Stimulated activated CD8-positive, alpha-beta memory T cell treated with anti-CD3 and anti-CD28 coated beads, Interleukin-15, amount 100 ng/mL, for 24 hours (primary cell): ENCODE measurements at places on chromosomes 1 and 21.

DNA sequence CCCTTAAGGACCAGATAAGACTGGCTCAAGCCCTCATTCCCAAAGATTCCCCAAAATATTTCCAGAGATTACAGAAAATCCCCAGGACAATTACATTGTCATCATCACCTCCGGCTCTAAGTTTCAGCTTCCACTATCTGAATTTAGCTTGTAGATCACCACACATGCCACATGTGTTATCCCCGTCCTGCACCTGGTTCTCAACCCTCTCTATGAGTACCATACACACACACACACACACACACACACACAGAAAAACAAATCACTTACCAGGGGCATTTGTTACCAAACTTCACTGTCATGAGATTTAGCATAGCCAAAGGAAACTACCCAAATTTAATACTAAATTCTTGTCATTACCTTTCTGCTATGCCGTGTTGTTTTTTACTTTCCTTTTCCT is 15.4 kb upstream of the TSPAN1 start:
- no peak for DNase-seq

- no peak for DNase-seq
These were observed 2.1 kb downstream of the KHDC4 start for GRCh38 chr1:155932081-155932480.

DNA sequence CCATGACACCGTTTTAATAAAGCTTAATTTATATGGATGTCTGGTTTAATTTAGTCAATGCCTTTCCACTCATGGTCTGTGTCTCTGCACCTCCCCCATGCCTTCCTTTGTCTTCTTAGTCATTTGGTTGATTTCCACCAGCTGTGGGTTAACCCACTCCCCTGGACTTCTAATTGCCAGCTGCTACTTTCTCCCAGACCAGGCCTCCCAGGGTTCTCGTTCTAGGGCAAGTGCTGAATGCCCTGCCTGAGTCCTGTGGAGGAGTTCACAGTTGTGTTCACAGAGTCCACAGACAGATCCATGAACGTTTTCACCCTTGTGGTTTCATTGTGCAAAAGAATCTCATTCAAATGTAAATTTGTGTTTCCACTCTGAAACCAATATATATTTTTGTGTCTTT is 243.4 kb downstream of the NUF2 start:
- no peak for DNase-seq

GRCh38 chr1:202283379-202283844 is 58.3 kb downstream of the UBE2T start:
- no peak for DNase-seq

DNA sequence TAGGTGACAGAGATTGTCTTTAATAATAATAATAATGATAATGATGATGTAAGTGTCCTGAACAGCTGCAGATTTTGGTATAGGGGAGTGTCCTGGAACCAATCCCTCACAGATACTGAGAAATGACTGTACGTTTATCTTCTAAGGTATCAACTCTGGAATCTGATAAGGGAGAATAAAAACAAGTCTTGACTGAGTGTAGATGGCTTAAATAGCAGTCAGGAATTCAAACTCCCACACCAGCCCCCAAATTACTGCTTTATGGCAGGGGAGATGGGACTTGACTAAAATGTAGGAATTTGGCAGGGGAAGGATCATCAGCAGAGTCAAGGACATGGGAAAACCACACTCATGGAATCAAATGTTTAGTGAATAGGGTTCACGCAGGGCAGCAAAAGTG is 6.1 kb upstream of the VHLL start:
- no peak for DNase-seq

DNA sequence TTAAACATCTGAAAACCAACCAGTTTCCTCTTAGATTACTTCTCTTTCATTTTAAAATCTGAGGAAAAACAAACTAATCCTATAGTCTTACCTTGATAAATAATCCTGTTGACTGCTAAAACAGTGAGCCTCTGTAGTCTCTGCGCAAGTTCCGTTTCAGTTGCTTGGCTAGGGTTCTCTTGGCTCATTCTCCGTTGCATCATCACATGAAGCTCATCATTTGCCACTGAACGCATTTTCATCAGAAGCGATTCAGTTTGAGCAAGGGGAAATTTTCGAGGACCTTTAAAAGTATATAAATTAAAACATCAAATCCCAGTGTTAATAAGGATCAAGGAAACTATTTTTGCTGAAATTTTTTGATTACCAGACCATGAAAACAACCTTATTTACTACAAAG is 96.7 kb upstream of the GNG4 start:
- DNase-seq, result no peak

GRCh38 chr21:25515484-25516405 is 91.5 kb downstream of the MRPL39 start:
- no peak for DNase-seq

DNA sequence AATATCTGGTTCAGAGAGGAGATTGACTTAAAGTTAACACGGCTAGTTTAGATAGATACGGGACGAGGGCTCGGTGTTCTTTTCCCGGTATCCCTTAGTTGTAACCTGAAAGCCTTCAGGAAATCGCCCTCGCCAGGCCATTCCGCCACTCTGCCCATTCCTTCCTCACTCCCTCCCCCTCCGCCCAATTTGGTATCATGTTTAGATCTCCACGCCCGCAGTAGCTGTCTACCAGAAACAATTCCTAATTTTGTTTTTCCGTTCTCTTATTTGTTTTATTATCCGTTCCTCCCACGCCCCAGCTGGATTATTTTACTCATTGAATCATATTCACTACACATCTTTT is 685 bp upstream of the VAMP4 start:
- no peak for DNase-seq

DNA sequence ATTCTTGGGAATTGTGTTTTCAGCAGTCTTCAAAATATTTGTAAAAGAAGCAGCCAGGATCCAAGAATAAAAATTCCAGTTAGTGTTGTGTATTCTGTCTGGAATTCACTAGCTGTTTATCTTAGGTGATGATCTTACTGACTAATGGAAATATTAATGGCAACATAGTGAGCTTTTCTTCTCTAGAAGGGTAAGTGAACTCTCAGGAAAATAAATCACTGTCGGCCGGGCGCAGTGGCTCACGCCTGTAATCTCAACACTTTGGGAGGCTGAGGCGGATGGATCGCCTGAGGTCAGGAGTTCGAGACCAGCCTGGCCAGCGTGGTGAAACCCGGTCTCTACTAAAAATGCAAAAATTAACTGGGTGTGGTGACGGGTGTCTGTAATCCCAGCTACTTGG is 87.4 kb upstream of the KIF1B start:
- DNase-seq, result no peak

GRCh38 chr21:44467859-44468195 is 12.5 kb downstream of the LRRC3 start:
- no peak for DNase-seq

- DNase-seq, result peak; percentile 57
These were observed 862 bp downstream of the GSTM3 start for GRCh38 chr1:109739738-109740614.

- DNase-seq, result no peak
These were observed 5.0 kb downstream of the PTGFRN start for GRCh38 chr1:116914667-116915066.

DNA sequence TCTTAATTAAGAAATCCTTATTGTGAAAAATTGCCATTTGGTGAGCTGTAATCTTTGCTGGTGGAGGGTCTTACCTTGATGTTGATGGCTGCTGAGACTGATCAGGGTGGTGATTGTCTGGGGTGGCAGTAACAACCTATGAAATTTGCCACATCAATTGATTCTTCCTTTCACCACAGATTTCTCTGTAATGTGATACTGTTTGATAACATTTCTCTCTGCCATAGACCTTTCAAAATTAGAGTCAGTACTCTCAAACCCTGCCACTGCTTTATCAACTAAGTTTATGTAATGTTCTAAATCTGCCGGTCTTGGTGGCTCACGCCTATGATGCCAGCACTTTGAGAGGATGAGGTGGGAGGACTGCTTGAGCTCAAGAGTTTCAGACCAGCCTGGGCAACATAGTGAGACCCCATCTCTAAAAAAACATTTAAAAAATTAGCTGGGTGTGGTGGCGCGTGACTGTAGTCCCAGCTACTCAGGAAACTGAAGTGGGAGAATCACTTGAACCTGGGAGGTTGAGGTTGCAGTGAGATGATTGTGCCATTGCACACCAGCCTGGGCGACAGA is 5.0 kb downstream of the KPNA6 start:
- DNase-seq, result no peak

DNA sequence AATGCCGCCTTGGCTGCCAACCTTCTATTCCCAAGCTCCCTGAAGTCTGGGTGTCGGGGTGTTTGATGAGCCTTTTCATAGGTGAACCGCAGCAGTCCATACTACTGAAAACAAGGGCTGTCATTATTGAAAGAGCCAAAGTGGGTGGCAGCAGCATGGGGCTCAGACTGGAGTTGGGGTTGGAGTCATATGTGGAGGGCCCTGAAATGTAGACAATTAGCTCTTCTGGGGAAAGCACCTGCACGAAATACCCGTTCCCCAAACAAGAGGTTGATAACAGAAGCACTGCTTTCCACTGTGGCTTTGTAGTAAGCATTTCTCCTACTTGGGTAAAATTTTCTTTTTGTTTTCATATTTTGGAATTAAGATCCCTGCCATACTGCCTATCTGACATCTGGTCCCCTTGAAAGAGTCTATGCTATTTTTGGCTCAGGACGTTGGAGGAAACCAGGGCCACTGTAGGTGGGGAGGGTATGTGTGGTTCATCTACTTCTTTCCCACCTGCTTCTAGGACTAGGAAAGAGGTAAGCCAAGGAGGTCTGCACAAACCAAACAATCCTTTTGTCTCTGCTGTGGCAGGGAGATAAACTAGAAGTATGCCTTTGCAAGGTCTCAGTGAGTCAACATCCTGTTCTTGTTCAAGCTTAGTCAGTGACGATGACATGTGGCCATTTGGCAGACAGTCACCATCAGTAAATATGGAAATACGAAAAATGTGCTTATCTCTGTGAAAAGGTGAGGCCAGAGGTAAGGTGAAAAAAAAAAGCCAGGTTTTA is 197.0 kb upstream of the UBE2U start:
- no peak for DNase-seq

DNA sequence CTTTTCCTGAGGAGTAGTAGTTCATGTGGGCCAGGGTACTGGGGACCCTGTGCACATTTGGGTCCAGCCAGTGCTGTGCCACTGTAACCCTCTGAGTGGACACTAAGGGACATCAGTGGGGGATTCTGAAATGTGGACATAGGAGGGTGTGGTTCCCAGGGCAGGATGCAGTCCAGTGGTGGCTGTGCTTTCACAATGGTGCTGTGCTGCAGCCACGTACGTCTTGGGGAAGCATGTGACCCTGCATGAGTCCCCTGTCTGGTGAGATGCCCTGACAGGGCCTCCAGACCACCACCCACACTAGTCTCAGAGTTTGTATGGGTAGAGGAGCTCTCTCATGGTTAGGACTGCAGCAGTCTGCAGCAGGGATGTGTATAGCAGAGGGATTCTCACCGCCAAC is 37.8 kb upstream of the WNT2B start:
- no peak for DNase-seq

DNA sequence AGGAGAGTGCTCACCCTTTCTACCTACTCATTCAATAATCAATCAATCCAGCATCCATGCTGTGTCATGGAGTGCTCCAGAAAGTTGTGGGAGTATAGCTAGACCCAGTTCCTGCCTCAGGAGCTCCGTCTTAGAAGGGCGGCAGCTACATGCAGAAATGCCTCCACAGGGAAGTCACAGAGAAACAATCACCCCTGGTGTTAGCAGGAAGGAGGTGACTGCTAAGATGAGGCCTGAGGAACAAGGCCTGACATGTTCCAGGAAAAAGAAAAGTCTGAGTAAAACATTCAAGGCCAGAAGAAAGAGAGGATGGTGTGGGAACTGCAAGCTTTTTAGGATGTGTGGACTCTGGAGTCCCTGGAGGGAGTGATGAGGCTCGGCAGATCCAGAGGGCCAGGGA is 142.5 kb upstream of the MAGI3 start:
- DNase-seq, result no peak

- DNase-seq, result no peak
These were observed at the start of gene RSPO1 for GRCh38 chr1:37634244-37634991. Gene RSPO1, minus strand, starts transcription at chr1:37634892. Its CDS starts 5,231 bp downstream, at chr1:37629661.

GRCh38 chr1:192401825-192402224 is 85.0 kb downstream of the RGS21 start:
- no peak for DNase-seq

DNA sequence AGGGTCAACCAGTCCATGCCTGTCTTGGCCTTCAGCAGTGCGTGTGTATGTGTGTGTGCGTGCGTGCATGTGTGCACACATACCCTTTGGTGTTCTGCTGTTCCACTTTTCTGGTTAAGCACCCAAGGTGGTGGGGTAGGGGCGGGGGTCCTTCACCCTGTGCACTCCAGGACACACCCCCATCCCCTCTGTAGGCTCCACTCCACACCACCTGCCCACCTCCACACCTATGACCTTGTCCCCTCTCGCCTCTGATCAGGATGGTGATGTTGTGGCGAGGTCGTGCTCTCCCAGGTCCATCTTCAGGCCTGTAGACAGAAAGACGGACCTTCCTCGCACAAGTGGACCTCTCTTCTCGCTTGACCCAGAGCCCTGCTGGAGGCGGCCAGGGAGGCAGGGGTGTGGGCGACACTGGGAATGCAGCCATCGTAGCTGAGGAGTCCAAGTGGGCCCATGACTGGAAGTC is 44.6 kb downstream of the WDR4 start:
- DNase-seq, result no peak

DNA sequence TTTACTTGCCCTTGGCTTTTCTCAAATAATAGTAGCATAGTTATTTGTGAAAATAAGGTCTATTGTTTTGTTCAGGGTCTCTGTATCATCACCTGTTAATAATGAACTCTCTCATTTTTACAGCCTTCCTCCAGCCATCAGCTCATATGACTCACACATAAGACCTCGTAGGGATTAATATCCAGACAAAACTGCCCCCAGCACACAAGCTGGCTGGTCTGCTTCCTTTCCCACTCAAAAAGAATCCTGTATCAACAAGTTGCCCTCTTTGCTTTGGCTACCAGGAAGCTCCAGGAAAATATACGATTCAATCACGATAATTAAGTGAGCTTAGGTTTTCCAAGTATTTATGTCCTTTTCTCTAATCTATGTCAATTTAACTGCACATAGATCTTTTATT is 119.2 kb downstream of the DMRTB1 start:
- no peak for DNase-seq

DNA sequence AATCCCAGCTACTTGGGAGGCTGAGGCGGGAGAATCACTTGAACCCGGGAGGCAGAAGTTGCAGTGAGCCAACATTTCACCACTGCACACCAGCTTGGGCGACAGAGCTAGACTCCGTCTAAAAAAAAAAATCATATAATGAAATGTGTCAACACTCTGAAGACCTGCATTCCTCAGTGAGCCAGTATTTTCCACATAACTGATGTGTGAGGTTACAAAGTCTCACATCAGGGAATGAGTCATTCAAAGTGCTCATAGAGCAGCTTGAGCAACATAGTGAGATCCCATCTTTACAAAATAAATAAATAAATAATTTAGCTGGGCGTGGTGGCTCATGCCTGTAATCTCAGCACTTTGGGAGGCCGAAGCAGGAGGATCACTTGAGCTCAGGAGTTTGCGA is 65.5 kb downstream of the CASZ1 start:
- DNase-seq, result no peak

- no peak for DNase-seq
These were observed 11.8 kb downstream of the TPM3 start for GRCh38 chr1:154179946-154180687.
